ENCODE measurements at places on chromosomes 1 and 21.

- DNase-seq, result no peak
Measured at GRCh38 chr1:24606621-24607020, 36.5 kb upstream of the SRRM1 start.

DNA sequence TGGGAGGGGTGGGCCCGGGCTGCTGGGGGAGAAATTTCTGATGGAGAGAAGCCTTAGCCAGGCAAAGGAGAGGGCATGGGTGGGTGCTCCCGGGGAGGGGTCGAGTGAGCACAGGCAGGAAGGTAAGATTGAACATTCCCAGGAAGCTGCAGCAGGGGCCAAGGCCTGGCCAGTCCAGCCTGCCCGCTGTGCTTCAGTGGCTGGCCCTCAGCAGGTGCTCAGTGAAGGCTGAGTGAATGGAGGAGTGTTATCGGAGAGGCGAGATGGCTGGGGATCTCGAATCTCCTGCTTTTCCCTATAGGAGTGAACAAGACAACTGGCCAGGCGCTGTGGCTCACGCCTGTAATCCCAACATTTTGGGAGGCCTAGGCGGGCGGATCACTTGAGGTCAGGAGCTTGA lies 20.9 kb downstream of the SPSB1 start:
- DNase-seq, result no peak

DNA sequence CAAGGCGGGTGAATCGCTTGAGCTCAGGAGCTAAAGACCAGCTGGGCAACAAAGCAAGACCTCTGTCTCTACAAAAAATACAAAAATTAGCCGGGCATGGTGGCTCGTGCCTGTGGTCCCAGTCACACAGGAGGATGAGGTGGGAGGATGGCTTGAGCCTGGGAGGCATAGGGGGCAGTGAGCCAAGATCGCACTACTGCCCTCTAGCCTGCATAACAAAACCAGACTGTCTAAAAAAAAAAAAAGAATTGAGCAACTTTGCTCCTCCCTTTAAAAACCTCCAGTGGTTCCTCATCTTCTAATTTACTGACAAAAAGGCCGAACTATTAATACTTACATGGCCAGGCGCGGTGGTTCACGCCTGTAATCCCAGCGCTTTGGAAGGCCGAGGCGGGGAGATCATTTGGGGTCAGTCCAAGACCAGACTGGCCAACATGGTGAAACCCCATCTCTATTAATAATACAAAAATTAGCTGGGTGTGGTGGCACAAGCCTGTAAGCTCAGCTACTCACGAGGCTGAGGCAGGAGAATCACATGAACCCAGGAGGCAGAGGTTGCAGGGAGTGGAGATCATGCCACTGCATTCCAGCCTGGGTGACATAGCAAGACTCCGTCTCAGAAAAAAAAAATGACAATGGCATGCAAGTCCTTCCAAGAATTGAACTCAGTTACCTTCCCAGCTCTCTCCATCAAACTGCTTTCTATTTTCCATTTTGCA lies 4.4 kb downstream of the ACBD3 start:
- DNase-seq, result no peak

DNA sequence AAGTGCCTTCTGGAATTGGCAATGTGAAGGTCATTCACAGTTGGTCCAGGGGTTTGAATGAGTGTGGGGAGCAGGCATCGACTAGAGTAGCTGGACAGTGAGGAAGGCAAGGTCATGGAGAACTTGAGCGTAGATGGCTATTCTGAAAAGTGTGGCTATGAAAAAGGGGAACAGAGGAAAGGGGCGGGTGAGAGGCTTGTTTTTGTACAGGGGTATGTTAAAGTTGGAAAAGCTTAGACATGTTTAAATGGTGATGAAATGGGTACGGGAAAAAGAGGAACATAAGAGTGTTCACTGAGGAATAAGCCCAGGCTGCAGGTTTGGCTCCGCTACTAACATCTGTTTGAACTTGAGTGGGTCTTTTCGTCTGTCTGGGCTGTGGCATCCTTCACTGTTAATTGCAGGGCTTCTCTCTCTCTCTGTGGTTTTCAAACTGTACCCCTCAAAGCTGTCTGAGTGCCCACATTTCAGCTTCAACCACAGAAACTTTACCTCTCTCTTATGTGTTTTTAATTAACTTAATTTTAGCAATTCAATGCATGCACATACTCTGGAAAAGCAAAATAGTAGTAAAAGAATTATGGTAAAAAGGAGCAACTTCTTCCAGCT lies 70.8 kb upstream of the COA6 start:
- no peak for DNase-seq

DNA sequence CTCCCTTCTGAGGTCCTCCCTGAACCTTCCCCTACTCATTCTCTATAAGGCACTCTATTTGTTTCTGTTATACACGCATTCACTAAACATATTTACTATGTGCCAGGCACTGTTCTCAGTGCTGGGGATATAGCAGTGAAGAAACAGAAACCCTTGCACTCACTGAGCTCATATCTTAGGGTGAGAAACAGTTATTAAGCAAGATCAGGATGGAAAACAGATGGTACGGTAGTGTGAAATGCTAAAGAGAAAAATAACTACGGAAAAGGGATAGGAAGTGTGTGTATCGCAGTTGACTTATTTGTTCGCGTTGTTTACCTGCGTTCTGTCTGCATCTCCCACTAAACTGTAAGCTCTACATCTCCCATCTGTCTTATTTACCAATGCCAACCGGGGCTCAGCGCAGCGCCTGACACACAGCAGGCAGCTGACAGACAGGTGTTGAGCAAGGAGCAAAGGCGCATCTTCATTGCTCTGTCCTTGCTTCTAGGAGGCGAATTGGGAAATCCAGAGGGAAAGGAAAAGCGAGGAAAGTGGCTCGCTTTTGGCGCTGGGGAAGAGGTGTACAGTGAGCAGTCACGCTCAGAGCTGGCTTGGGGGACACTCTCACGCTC lies 572 bp downstream of the CYB5RL start:
- no peak for DNase-seq

- no peak for DNase-seq
Measured at GRCh38 chr1:45008076-45008475, 3.0 kb downstream of the HECTD3 start.

DNA sequence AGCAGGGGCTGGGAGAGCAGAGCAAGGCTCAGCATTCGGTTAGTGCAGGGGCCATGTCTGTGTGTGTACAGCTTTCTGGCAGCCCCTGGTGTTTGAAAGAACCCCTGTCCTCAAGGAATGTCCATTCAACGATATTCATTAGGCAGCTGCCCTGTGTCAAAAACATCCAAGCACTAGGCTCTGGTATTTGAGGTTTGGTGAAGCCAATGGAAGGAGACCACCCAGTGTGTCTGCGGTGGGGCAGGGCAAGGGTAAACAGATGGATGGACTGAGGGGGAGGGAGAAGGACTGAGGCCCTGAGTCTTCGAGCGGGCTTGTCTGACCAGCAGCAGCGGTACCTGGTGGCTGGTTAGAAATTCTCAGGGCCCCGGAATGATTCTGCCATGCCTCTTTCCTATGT lies 155.6 kb upstream of the KLHDC7A start:
- DNase-seq, result no peak

DNA sequence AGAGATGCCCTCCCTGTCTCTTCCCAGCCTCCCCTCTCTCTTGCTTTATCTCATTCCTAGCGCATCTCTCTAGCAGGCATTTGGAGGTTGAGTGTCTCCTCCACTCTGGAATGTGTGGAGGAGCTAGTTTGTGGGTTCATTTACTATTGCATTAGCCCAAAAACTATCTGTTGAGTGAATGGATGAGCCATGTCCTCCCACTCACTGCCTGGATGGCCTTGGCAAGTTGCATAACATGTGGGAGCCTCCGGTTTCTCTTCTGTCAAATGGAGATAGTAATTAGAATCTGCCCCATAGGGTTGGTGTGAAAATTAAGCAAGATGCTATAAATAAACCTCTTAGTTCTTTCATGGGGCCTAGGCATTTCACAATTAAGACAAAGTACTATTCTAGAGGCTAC lies 181.8 kb downstream of the KAZN start:
- no peak for DNase-seq

GRCh38 chr1:3924186-3924824 lies 24.2 kb upstream of the C1orf174 start:
- DNase-seq, result no peak

- DNase-seq, result no peak
Measured at GRCh38 chr21:17191346-17191993, 321.4 kb upstream of the CXADR start.

- no peak for DNase-seq
Measured at GRCh38 chr1:111924786-111925185, 64.7 kb downstream of the KCND3 start.

GRCh38 chr1:19747761-19748160 lies 52.0 kb downstream of the TMCO4 start:
- no peak for DNase-seq

- no peak for DNase-seq
Measured at GRCh38 chr1:45930258-45931150, 127.1 kb downstream of the MAST2 start.
